ENCODE measurements at places on chromosomes 6 and 20.

DNA sequence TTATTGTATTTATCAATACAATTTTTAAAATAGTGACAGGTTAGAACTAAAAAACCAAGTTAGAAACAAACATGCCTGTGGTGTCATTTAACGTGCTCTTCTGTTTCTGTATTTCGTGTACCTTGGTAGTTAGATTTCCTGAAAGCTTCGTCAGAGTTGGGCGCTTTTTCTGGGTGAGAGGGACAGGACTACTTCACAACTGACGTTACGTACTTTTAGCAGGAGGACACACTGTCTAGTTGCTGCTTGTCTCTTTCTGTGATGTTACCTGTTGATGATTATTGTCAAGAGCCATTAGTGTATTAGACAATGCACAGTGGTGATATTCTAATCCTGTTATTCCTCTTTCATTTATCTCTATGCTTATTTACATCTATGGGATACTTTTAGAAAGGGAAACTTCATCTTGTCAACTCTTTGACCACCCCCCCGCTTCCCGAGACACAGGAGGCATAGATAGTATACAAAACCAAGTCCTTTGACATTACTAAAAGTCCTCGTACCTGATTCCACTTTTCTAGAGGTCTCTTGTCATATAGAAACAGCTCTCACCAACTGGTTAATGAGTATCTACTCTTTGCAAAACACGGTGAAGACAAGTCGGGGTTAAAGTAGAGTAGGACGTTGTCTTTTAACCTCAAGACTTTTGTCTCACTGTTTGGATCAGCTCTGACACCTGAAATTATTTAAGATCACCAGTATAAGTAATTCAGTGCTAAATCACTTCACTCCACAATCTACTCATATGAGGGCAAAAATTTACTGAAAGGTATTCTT is 96.3 kb downstream of the LYRM2 start:
- no peak for DNase-seq

DNA sequence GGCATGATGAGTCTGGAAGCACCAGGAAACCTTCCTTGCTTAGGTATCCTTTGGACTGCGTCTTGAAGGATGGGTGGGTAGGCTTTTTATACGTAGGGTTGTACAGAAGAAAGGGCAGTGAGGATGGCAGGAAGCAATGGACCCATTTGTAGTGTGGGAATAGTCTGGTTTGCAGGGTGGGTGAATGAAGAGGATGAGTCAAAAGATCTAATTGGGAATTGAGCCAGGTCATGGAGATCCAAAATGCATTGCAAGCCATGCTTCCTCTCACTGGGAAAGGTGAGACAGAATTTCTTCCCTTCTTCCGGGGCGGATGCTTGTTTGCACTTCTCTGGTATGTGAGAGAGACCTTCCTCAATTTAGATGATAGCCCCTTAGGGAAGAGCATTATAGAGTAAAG is 10.1 kb upstream of the BTBD3 start:
- DNase-seq: no peak

DNA sequence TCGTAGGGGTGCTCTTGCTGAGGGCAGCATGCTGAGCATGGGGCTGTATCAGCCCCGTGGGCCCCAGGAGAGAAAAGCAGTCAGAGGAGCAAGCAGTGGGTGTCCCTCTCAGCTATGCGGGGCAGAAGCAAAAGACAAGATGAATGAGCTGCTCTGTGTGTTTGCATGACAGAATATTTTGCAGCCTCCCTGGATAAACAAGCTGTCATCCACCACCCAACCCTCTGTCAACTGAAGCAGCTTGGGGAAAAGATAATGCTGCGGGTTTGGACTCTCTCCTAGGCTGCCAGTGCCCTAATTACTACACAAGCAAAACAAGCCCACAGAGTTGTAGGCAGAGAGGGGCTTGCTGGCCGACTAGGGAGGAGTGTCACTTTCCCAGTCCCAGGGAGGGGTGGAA is 82.3 kb upstream of the PTPRT start:
- no peak for DNase-seq

DNA sequence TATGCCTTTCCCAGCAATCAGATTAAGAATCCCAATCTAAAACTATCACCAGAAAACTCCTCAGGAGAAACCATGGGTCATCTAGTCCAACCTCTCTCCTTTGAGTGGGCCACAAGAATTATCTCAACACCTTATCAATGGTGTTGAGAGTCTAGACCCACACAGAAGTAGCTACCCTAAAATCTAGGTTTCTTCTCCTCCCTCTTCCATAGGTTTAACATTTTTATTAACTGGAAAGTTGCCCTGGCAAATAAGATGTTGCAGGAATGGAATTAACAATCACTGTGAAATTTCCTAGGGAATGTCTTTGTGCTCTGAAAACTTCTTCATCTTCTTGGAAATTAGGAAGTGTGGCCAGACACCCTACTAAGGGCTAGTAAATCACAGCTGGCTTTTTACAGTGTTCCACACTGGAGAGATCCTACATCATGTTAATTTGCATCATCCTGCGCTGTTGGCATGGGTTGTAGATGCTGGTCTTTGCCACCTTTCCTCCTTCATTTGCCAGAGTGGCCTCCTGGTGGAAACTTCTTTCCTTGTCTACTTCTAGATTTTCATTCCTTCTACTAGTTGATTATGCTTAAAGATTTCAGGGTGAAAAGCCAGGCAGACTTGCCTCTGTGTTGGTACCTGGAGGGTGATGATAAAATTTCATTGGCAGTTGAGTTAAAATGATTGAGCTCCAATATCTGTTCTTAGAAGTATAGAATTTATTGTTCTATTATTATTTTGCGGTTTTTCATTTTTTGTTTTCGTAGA is 2.7 kb downstream of the TNFAIP3 start:
- peak; percentile 29 for DNase-seq

DNA sequence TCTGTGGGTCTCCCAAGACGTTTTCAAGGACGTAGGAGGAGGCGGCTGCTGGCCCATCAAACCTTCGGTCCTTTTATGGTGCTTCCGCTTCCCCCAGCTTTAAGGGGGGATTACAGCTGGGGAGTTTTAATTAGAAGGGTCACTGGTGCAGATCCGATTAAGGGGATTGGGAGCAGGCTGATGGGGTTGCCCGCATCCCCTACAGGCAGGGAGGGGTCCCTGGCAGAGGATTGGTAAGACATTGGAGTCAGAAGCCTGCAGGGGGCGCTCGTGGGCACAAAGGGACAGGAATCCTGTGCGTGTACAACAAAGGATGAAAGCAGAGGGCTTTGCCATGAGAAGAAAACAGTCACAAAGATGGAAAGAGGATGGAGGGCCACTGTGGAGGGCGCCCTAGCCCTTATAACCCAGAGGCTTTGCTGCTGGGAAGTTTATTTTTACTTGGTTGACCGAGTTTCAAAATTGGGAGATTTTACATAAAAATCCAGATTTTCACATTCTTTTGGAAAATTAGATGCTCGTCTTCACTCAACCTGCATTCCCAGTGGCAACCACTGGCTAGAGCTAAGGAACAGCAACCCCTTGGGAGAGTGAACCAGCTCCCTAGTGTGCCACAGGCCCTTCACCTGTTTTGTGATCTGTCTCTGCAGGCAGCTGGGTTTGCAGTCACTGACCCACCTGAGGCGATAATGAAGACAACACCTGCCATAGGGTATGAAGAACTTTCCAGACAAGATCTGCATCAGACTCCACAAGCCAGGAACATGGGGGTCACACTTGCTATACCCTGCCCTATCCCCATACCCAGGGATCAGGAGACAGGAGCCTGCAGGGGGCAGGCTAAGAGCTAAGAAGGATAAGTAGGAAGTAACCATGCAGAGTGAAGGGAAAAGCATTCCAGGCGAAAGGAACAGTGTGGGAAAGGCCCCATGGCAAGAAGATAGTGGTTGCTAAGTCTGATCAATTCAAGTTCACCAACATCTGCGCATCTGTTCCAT is 97.7 kb downstream of the KCNB1 start:
- DNase-seq: peak; percentile 30

DNA sequence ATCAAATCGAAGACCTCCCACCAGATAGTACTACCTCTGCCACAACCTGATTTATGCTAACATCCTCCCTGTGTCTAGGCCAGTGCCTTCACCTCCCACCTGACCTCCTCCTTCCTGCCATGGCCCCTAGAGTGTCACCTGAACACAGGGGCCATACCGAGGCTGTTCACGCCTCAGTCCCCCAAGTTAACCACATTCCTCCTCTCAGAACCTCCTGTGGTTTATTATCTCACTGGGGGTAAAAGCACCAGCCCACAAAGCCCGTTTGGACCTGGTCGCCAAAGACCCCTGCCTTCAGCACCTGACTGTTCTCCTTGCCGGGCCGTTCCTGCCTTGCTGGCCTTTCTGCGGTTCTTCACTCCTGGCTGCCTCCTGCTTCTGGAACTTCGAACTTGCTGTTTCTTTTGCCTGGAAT is 13.7 kb downstream of the MAS1 start:
- no peak for DNase-seq

DNA sequence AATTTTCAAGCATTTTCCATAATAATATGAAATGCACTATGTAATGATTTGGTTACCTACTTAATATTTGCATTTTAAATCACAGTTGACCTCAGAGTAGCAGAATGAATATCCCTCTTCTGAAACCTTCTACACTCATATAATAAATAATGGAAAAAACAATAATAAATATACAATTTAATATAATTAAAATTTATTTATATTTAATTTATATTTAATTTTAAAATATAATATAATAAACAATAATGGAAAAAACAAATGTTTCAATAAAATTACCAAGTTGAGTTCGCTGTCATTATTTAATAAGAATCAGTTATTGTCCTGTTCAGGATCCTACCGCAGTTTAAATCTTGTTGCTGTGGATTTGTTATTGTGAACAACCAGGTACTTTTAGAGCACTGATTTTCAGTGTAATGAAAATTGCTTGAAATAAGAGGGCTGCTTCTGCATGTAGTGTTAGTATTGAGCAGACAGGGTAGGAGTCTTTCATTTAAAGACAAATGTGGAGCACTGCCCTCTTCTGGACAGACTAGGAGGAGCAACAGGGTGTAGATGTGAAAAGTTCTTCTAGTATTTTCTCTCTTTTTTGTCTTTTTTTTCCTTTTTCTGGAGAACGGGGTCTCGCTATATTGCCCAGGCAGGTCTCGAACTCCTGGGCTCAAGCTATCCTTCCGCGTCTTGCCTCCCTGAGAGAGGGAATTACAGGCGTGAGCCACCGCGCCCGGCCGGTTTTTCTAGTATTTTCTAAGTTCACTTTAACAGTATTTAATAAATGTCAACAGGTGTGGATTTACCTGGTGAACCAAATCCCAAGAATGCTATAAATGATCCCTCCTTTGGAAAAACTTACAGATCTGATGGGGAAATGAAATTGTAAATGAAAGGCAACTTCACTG is 13.6 kb downstream of the TRAPPC3L start:
- DNase-seq: peak; percentile 68

DNA sequence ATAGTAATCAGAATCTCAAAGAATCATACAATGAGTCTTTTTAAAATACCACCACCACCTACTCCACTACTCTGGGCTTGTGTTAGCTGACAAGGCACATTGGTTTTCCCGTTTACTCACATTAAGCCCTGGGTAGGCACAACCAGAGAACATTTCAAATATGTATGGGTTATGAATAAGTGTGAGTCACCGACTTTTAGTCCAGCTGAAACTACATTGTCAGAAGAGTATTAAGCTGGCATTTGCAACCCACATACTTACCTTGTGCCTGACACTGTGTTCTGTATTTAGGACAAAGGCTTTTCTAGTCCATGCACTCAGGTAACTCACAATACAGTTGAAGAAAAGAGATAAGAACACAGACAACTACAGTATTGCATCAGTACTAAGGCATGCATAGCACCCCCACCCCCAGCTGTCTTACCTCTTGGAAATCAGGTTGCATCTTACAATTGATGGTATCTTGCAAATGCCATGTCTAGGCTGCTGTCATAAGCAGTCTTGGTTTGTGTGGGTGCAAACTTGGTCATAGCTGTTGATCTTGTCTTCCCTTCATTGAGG is 40.3 kb upstream of the AHI1 start:
- peak; percentile 56 for DNase-seq

DNA sequence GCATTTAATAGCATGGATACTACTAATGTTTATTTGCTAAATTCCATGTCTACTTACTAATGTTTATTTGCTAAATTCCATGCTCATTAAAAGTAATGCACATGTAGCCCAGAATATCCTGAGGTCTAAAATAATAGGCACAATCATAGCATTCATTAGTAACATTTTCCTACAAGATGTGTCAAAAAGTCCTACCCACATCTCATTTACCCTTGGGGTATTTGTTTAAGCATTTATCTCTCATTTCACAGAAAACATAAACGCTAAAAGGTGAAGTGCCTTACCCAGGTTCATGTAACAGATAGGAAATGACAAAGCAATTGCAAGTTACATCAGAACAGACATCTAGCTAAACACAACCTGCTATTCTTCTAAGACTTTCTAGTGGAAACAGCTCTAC is 457.1 kb downstream of the HACE1 start:
- no peak for DNase-seq

DNA sequence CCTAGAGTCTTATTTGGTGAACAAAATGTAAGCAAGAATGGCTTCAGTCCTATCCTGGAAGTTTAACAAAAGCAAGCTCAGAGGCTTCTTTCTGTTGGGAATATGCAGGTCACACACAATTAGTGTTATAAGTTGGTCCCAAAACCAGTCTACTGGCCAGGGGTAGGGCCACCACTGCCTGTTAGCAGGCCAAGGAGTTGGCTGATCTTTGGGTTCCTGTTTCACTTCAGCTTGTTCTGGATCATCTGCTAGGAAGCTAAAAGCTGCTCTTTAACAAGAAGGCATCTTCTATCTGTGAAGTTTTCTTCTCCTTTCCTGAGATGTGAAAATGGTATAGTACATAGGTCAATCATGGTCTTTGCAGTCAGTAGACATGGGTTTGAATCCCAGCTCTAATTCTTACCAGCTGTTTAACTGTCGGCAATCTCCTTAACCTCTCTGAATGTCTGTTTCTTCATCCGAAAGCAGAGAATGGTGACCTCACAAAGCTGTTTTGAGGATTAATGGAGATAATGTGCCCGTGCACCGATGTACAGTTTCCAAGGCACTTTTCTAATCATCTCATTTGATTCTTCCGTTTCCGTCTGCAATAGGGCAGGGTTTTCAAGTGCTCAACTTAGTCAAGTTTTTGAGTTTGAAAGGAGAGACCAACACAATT is 271.2 kb upstream of the TAB2 start:
- no peak for DNase-seq

DNA sequence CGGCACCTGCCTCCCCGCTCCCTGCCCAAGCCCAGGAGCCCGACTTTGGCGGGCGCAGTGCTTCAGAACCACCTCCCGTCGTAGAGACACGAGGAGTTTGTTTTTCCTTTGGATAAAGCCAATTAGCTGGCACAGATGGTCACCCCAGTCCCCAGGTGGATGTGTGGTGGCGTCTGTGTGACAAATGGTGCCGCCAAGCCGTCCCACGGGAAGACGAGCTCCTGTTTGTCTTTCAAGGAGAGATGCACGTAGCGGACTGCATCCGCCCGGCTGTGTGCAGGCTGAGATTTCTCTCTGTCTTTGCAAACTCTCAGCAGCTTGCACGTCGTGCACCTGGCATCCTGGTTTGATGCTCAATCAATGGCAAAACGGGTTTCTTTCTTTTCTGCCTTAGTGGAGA is 16.1 kb upstream of the MRGBP start:
- no peak for DNase-seq
